ENCODE measurements at places on chromosomes 5 and 9.

DNA sequence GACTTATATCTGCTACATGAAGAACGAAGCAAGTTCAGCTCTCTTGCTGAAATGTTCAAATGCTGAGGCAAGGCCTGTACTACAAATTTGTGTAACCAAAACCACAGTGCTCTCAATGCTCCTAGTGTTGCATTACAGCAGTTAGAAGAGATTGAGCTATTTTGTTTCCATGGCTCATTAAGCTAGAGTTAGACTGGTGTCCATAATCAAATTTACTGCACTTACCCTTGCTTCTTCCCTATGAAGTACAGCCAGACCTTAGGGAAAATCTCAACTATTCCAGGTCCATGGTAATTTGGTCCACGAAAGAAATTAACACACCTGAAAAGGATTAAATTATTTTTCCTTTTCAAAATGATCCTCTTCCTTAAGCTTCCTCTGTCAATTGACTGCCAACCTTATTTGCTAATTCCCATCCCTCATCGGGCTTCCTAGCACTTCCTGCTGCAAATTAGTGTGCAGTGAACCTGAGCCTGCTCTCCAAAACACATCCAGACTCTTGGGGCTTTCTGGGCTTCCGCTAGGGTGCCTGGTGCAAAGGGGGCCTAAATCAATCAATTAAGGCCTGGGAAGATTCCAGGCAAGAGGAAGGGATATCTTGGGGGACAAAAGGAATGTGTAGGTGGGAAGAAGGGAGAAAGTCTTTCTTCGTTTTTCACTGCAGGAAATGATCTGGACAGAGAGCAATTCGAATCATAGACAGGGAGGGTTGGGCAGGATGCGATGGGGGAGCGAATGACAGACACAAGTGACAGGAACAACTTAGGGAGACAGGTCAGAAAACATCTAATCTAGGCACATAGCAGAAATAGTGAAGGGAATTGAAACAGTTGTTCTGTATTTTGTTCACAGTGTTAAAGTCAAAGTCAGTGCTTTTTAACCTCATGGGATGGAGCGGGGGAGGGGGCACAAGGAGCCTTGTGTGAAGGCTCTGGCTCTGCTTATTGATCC is 542.4 kb downstream of the RAB3C start:
- peak; percentile 57 for DNase-seq

DNA sequence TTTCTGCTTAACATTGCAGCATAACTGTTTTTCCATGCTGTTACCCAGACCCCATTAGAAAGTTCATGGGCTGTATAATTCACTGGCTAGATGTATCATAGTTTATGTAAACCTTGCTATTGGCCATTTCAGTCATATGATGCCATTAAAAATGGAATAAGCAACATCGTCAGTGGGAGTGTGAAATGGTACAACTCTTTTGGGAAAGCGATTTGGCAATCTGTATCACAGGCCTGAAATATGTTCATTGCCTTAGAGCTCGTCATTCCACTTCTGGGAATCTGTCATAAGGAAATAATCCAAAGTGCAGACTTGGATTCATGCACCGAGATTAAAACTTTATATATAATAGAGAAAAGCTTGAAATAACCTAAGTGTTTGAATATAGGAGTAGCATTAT is 77.9 kb upstream of the KLF4 start:
- DNase-seq: no peak

DNA sequence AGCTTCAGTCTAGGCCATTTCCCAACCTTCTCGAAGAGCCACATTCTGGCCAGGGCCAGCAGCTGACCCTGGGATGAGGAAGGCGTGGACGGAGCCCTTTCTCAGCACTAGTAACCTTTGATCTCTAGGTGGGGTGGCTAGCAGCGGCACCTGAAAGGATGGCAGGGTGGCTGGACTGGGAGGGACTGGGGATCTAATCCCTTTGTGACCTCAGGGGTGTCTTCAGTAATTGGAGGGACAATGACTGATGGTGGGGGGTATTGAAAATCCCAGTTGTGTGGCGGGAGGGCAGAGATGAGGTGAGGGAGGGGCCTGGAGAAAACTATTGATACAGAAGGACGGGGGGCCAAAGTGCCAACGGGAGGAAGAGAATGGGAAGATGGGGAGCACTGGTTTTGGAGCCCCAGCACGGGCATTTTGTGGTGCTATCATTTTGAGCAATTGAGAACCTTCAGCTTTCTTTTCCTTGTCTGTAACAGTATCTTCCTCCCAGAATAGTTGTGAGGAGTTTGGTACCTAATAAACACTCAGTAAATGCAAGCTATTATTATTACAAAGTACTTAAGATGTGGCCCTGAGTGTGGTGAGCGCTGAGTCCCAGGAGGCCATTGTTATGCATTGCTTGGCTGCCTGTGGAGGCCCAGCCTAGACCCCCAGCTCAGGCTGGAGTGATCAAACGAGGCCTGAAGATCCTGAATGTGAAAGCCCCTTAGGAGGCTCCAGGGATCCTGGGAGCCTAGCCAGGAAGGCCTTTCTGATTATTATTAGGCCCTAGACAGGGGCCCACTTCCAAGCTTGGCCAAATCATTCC is 37.3 kb upstream of the UBE2D2 start:
- DNase-seq: no peak

GRCh38 chr5:138506370-138507306 is 36.4 kb downstream of the ETF1 start:
- no peak for DNase-seq

- DNase-seq: no peak
Observed at GRCh38 chr5:169944115-169944514, 36.2 kb downstream of the INSYN2B start.

- no peak for DNase-seq
Observed at GRCh38 chr5:95280401-95281095, 4.3 kb downstream of the MCTP1 start.

DNA sequence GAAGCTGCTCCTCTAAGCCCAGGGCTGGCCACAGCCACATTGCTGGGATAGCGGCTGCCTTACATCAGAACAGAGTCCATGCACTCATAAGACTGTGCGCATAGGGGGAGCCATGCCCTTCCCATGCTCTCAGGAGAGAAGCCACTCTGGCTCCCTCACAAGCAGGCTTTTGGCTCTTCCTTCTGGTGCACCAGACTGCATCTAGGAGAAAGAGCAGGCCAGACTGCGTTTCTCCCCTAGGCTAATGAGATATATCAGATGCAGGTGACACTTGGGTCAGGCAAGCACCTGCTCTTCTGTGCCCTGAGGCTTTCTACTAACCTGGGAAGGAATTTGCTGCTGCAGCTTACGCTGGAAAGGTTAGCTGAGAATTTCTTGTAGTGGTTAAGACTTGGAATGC is 43.2 kb upstream of the BRINP1 start:
- DNase-seq: no peak

- DNase-seq: no peak
Observed at GRCh38 chr5:164809821-164810220, 1304.4 kb downstream of the MAT2B start.

- peak; percentile 31 for DNase-seq
Observed at GRCh38 chr5:174723979-174724483, 351 bp upstream of the MSX2 start.

- no peak for DNase-seq
Observed at GRCh38 chr5:87722286-87722685, 309.6 kb upstream of the CCNH start.

- peak; percentile 91 for DNase-seq
Observed at GRCh38 chr5:106862450-106863193, 808.1 kb downstream of the EFNA5 start.

GRCh38 chr9:75161116-75161857 is 73.0 kb downstream of the OSTF1 start:
- no peak for DNase-seq

- peak; percentile 51 for DNase-seq
Observed at GRCh38 chr9:5621327-5621726, 7.6 kb upstream of the RIC1 start.

- DNase-seq: peak; percentile 44
Observed at GRCh38 chr5:73853091-73853490, 227.1 kb downstream of the ARHGEF28 start.

DNA sequence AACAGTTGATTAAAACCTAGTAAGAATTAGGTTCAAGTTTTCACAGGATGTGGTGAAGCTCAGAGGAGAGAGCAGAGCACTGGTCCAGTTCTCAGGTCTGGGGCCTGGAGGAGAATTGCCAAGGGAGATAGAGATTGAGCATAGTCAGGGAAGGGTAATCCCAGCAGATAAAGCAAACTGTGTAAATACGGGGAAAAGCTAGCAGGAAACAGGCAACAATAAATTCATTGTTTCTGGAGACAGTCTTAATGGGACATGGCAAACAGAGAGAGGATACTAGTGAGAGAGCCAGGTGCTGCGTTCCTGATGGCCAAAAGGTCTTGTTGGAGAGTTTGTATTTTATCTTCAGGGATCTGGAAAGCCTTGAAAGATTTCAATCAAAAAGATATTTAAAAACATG is 333.0 kb downstream of the PDE4D start:
- DNase-seq: no peak

DNA sequence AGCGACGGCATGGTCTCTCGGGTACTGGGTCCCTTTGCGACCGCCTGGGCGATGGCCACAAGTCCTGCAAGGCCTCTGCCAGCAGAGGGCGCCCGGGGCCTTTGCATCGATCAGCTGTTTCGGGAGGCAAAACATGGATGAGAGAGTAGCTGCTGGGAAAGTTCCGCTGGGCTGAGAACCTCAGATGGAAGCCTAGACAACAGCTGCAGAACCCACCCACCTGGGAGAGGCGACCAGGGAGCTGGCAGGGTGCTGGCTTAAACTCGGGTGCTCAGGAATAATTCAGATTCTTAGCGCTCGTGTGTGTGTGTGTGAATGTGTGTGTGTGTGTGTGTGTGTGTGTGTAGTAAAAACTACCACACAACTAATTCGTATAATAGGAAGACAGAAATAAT is 50.0 kb downstream of the TRIM32 start:
- DNase-seq: peak; percentile 72

DNA sequence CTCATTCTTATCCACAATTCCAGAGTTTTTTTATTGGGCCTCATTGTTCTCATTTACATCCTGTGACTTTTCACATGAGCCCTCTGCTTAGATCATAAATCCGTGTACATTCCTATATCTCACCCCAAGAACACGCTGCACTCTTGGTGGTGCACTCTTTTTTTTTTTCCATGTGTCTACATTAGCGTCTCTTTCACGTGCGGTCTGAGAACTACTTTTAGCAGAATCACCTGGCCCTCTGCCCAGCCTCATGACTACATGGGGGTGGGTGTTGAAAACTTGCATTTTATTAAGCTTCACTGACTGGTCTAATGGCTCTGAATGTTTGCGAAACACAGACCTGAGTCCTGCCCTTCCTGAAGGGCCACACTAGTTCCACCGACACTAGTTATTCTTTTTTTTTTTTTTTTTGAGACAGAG is 18.6 kb downstream of the C9orf57 start:
- DNase-seq: peak; percentile 93

DNA sequence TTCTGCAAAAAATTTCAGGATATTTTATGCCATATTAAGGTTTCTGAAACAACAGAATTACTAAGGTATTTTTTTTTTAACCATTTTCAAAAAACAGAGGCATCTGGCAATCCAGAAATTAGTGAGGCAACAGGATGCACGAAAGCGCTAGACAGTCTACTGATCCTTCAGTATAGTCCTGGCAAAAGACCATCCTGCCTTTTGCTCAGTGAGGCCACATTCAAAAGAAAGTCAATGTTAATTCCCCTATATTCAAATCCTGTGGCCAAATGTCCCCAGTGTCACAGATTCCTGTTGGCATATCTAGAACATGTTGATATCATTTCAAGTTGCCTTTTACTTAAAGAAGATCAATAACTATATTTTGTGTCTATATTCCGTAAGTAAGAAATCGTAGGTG is 13.1 kb upstream of the NFIB start:
- DNase-seq: no peak

DNA sequence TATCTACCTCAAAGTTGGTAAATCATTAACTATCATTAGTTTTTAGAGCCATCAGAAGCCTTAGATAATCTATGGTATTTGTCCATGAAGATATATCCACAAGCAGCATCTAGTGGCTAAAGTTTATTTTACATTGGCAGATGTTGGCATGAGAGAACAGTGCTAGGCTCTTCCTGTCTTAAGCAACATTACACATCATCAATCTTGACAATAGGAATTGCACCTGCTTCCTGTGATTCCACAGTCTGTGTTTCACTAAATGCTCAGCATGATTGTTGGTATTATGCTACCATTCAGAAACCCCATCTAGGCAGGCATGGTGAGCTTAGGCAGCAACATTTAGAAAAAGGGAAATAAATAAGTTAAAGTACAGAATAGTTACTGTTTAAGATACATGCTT is 246.6 kb downstream of the SLCO4C1 start:
- no peak for DNase-seq

GRCh38 chr5:3994628-3995027 is 399.0 kb downstream of the IRX1 start:
- DNase-seq: no peak

DNA sequence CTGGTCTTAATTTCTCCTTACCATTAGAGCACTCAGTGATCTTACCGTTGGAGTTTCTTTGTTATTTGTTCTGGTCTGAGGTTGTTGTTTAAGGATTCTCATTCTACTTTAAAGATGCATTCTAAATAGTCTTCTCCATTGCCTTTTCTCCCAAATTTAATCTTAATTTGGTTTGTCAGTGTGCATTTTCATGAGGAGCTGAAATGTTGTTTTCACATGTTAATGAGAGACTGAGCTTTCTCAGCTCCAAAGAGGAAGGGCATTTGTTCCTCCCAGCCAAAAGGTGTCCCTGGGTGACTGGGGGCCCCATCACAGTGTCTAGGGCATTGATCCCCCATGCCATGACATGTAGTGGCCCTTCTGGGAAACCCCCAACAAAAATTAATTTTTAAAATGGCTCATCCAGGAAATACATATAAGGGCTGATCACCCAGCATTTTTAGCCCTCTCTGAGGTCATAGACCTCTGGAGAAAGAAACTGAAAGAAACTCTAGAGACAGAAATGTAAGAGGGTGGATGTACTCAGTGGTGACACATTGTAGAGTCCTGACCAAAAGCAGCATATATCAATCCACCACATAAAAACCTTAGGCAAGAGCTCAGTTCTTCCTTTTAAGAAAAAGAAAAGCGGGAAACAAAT is 240.4 kb upstream of the RAI14 start:
- peak; percentile 11 for DNase-seq

- DNase-seq: no peak
Observed at GRCh38 chr9:121182989-121183388, 18.7 kb downstream of the RAB14 start.

- no peak for DNase-seq
Observed at GRCh38 chr9:108382310-108382709, 473.5 kb downstream of the ACTL7B start.

Data from fibroblast of lung (primary cell).